CD4-positive, alpha-beta T cell treated with Interleukin-12 subunit alpha and Interleukin-12 subunit beta, for 1 hour (primary cell): ENCODE measurements at places on chromosomes 12 and 14.

DNA sequence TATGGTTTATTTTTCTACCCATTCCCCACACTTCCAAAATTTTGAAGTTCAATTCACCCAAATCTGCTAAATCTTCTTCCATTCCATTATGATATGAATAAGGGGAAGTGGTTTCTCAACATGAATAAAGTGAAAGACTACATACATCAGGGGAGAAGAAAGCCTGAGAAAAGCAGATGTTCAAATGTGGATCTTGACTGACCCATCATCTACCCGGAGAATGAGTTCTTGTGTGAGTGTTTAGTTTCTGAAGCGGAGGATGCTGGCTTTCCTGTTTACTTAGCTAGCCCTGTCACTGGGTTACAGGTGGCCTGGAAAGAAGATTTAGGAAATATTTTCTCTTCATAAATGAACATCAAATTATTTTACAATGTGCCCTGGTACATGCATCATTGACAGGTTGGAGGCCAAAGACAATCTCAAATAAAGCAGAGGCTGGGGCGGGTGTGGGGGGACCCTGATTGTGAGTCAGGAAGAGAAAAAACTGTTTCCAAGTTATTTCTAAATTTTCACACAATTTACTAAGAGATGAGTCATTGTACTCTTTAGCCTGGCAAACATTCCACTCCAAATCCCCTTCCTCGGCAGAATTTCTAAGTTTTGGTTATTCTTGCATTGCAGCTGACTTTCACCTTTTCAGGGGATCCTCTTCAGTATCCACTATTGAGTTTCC is 135.6 kb downstream of the SLC25A21 start:
- DNase-seq, result no peak

DNA sequence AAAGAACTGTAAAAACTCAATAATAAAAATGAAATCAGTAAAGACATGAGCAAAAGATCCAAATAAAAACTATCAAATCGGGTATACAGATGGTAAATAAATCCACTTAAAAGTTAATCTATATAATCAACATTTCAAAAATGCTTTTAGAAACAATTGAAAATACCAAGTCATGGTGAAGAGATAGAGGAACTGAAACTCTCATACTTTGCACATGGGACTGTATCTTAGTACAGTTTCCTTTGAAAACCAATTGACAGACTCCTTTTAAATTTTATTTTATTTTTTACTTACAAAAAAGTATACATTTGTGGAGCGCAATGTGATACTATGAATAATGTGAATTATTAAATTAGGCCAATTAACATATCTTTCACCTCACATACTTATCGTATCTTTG is 98.6 kb upstream of the FAR2 start:
- DNase-seq, result no peak

DNA sequence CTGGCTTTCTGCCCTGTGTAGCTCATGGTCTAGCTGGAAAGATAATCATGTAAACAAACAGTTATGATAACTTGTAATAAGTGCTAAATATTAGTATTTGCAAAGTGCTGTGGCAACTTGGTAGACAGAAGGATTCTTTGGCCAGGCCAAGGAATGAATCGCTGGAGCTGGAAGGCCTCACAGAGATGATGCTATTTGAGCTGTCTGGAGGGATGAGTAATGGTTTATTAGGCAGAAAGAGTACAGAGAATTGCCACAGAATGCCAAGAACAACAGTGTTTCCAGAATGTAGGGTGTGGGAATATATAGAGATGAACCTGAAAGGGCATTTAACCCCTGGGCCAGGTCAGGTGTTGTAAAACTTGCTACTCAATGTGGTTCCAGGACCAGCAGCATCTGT is 27.6 kb downstream of the OTX2 start:
- no peak for DNase-seq

DNA sequence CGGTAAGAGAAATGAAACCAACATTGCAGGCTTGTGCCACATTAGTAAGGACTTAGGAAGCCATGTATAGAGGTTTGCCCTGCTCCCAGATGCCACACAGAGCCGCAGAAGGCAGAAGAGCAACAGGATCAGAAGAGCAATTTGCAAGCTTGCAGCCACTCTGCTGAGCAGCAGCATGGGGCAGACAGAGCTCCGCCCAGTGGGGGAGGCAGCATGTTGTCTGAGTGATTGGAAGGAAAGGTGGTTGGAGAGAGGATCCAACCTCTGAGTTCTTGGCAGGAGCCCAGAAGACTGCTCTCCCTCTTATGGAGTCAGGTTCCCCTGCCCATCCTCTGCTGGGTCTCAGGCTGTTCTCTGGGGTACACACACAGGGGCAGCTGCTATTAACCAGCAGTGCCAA is 2.3 kb upstream of the KRT6A start:
- DNase-seq, result no peak

DNA sequence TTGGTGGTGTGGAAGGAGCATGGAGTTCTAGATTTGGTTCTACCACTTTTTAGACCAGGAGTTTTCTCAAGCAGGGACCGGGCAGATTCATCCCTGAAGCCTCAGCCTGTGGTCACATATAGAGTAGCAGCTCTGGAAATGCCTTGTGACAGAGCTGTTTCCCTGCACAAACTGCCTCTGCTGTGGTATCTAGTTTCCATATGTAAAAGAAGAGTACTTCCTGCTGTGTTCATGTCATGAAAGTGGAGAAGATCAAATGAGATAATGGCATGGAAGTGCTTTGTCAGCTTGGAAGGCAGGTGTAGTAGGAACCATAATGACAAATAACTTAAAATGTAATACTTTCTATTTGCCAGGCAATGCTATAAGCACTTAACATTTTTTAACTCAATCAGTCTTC is 26.1 kb downstream of the OTUB2 start:
- DNase-seq, result no peak

- DNase-seq, result no peak
These were observed 10.3 kb downstream of the CLMN start for GRCh38 chr14:95309261-95310051.

- DNase-seq, result no peak
These were observed 76.1 kb downstream of the RASSF8 start for GRCh38 chr12:26034371-26035142.

DNA sequence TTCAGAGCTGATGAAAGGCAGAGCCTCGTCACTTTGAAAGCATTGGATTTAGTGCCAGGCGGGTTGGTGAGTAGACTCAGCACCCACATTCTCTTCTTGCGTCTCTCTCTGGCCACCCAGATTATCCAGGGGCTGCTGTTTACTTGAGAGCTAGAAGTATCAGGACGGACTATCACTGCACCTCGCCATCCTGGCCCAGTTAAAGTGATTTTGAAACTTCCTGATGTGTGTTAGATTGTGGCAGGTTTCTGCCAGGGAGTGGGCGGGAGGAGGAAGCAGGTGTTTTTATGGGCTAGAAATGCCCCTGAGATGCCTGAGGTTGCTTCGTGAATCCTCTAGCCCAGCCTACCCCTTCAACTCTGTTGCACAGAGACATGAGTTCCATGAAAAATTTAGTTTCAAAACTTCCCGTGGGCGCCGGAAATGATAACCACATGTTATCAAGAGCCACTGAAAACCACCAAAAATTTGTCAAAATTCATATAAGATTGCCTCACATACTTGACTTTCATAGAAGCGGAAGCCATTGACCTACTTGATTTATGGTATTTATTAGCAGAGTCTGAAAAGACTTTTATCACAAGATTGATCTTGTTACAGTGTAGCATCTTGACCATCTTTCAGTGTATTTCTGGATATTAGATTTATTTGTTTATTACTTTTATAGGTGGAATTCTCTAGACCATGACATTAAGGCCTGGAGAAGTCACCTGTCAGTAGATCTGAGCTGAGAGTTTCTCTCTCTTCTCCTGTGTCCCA is 466.0 kb downstream of the RAD51B start:
- peak; percentile 70 for DNase-seq

GRCh38 chr14:70188659-70189455 is at the start of gene SLC8A3:
SLC8A3 (minus strand) TSS chr14:70188951; CDS start chr14:70168422, 20,529 bp downstream.
- no peak for DNase-seq

DNA sequence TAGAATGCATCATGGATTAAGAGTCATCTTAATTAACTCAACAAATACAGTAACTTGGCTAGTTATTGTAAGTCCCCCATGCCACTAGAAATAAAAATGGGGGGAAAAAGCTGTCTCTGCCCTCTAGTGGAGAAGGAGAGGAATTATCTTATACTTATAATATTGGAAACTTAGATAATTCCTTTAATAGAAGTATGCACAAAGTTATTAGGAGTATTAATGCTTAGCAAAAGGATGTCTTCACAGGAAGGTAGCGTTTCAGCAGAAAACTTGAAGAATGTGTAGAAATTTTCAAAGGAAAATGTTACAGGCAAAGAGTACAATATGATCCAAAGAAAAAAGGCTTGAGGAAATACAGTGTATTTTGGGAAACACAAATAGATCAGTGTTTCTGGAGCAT is 19.8 kb downstream of the OR5AU1 start:
- peak; percentile 16 for DNase-seq

GRCh38 chr12:88325076-88325815 is 183.1 kb downstream of the TMTC3 start:
- no peak for DNase-seq

DNA sequence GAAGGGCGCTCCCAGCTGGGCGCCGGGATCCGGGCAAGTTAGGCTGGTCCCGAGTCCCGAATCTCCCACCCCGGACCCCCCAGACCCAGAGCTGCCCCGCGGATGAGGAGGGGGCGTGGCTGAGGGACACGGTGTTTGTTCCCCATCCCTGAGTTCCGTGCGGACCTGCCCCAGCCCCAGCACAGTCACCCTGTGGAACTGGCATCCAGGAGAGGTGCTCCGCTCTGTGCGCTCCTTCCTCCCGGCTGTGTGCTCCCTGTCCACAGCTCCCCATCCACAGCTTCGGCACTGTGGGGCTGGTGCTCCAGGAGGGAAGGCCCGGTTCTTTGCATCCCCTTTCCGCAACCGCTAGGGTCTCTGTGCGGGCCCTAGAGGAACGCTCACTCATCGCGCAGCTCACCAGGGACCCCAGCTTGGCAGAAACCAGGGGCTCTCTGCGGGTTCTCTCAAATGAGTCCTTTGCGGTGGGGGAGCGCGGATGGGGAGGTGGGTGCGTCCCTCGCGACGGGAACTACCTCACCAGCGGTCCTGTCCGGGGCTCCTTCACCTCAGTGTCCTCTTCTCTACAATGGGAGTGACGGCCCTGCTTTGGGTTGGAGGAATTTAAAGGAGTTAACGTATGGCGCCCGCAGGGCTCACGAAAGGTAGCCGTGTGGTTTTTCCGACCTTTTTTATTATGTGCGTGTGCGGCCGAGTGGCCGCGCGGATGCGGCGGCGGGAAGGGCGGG is 845 bp downstream of the TMEM132C start:
- no peak for DNase-seq

DNA sequence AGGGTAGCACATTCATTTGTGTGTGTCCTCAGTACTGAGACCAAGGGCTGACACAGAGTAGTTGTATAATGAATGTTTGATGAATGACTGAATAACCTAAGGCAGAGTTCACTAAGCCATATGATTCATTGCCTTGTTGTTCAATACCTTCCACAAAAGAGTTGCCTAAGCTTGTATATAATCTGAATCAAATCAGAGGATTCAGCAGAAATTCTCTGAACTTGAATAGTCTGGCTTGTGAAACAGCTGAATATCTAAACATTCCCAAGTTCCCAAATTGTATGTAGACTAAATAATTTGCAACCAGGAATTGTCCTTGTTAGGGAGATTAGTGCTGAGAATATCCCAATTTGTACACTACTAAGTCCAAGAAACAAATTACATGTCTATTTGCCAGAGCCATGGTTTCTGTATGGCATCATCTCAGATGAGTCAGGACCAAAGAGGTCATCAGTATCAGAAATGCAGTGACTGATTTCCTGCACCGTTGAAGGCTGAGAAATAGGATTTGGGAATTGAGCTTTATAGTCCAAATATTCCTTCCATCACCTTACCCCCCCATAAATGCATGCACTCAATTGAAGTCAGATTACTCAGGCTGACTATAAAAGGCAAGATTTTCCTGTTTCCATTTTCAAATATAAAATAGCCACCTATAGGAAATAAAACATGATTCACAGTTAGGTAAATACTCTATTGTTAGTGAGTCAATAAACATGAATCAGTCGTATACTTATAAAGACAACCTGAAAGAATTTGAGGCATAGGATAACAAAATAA is 168.7 kb downstream of the PHLDA1 start:
- DNase-seq, result no peak

GRCh38 chr12:103791350-103791920 is 49.6 kb downstream of the NT5DC3 start:
- DNase-seq, result no peak

- no peak for DNase-seq
These were observed 1196.3 kb upstream of the TMEM132C start for GRCh38 chr12:127070515-127071157.

GRCh38 chr12:12443431-12443878 is 86.6 kb downstream of the BORCS5 start:
- DNase-seq, result no peak

GRCh38 chr12:120012067-120012621 is 23.1 kb downstream of the BICDL1 start:
- peak; percentile 95 for DNase-seq

DNA sequence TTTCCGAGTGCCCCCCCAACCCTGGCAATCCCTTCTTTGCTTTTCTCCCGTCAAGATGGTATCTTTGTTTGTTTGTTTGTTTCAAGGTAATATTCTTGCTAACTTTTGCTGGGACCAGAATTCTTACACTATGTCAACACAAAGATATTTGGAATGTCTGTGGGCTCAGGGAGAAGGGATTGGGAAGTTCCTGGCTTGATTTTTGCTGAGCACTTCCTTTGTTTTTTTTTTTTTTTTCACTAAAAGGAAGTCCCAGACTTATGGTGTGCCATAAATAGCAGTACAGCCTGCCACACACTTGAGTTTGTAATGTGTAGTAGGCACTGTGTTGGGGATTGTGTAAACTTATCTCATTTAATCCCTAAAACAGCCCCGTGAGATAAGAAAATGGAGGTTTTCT is 11.2 kb upstream of the RNU6-7 start:
- DNase-seq, result no peak
